DMS79 treated with DMSO at 0.1 percent for 48 hours (cell line): ENCODE measurements at places on chromosomes 3 and 15.

GRCh38 chr3:127899200-127899599 lies 15.8 kb upstream of the KBTBD12 start:
- no peak for DNase-seq

GRCh38 chr15:66134284-66134683 lies 119.3 kb downstream of the MEGF11 start:
- DNase-seq = no peak

DNA sequence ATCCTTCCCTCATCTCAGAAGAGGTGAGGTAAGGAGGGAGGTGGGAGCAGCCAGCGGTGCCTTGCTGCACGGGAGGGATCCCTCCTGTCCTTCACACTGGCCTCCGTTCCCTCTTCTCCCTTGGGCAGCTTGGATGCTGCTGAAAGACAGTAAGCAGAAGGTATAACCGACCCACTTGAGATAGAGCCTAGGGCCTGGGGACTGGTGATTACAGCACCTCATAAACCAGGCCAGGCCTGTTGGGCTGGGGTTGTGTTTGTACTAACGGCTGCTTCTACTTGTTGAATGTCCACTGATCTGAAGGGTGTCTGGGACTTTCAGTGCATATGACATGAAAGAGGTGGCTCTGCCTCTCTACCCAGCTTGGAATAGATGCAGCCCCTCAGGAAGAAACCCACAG lies 25.0 kb downstream of the SEMA6D start:
- DNase-seq = no peak

GRCh38 chr3:139561255-139561817 lies 21.8 kb upstream of the RBP1 start:
- no peak for DNase-seq

DNA sequence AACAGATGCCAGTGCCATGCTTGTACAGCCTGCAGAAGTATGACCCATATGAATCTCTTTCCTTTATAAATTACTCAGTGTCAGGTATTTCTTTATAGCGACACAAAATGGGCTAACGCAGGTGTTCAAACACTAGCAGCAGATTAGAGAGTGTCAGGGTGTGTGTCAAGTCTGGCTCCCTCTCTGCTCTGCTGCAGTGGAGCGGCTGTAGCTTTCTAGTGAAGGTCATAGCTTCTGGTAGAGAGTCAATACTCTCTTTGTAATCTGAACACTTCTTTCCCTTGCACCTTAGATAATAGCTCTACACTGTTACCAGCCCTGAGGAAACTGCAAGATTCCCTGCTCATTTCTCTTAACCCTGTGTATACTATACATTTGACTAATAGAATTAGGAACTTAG lies 483.2 kb upstream of the TGFBR2 start:
- DNase-seq = no peak

DNA sequence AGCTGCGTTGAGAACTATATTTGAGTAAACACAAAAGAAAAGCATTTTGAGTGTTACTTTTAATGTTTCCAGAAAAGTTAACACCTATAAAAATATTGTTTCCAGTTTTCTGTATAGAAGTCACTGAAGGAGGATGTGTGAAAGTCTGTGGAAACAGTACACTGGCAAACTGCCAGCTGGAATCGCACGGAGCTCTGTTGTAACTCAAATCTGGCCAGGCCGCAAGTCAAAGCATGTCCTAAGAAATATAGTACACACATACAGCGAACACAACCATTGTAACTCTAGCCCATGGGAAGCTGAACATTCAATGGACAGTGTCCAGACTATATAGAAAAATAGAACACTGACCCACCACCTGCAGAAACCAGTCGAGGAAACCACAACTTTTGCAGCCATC lies 657.2 kb downstream of the FHIT start:
- peak; percentile 3 for DNase-seq

- no peak for DNase-seq
Observed at GRCh38 chr15:36897834-36898233, 202.5 kb downstream of the MEIS2 start.

GRCh38 chr15:64521201-64521600 lies 60.8 kb downstream of the ZNF609 start:
- no peak for DNase-seq

GRCh38 chr3:55333046-55333445 lies 154.1 kb downstream of the WNT5A start:
- no peak for DNase-seq

DNA sequence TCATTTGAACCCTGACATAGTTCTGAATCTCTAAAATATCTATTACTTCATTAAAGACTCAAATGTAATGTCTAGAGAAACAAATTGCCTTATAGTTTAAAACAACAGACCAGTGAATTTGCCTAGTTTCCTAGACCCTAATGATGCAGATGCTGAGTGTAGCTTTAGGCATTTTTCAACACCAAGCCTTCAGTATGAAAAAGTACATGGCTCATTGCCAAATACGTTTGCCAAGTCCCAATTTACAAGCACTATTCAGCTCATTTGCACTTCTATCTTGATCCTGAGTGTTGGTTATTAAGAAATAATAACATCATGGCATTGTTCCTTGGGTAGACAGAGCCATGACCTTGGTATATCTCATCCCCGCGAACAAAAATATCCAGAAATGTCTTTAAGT lies 46.8 kb downstream of the EOMES start:
- peak; percentile 36 for DNase-seq

DNA sequence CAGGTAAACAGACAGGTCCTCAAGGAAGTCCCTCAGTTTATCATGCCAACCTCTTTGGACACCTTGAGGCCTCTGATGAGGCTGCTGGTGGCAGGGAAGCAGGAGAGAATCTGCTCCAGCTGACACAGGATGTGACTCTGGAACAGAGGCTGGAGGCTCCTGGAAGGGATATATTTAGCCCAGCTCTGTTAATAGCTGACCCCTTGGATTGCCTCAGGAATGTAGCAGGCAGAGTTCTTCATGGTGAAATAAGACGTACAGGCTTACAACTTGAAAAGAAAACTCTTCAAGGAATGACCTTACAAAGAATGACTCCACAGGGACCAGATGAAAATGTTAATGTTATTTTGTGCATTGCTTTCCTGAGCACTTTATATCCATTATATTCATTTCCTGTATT lies 90.5 kb downstream of the AQP9 start:
- no peak for DNase-seq

- DNase-seq = no peak
Observed at GRCh38 chr3:78406396-78406795, 1361.4 kb downstream of the ROBO1 start.

DNA sequence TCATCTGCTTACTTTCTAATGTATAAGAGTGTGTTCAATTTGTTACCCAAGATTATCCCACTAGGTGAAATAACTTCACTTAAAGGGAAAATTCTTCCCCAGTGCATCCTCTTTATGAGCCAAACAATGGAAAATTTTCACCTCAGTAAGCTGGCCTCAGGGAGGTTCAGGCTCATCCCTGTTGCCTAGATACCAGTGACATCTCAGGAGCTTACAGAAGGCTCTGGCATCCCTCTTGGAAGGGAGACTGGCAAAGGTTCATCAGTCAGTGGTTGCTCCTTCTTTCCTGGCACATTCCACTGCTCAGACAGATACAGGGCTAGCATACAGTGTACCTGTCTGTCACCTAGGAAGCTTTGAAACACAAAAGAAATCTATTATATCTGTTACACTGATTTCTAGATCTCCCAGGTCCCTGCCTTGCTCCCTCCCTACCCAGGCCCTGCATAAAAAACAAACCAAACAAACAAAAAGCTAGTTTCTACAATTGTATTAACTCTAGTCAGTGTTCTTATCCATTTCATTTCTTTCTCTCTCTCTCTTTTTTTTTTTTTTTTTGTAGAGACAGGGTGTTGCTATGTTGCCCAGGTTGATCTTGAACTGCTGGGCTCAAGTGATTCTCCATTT lies 1.7 kb downstream of the IP6K2 start:
- DNase-seq = peak; percentile 1

GRCh38 chr15:99117563-99118257 lies 12.8 kb downstream of the SYNM start:
- no peak for DNase-seq

GRCh38 chr15:100781961-100782530 lies 97.6 kb upstream of the ALDH1A3 start:
- no peak for DNase-seq

- no peak for DNase-seq
Observed at GRCh38 chr3:62621176-62621575, 247.8 kb upstream of the FEZF2 start.
